ENCODE measurements at places on chromosomes 4 and X. TPM values are rescaled to one million over a fixed set of nuclear protein-coding genes. Genes with fewer than 3 reads are reported as not detected.

The PHEX gene
- total RNA-seq: 1.2 TPM

The ABLIM2 gene
- total RNA-seq: 0.12 TPM

The RBM41 gene
- 8.4 TPM for total RNA-seq

The NLRP2B gene
- total RNA-seq: not detected

The MUC7 gene
- not detected for total RNA-seq

The HPGDS gene
- total RNA-seq: not detected

The MYOZ2 gene
- 0.82 TPM for total RNA-seq

The H2AZ1 gene
- 194 TPM for total RNA-seq

The TMEM144 gene
- 3.1 TPM for total RNA-seq

The COX7B gene
- total RNA-seq: 500 TPM

The BEX5 gene
- 0.30 TPM for total RNA-seq

The TEX11 gene
- total RNA-seq: not detected

The CT45A10 gene
- total RNA-seq: not detected

The ZFP42 gene
- total RNA-seq: not detected

The CENPVL2 gene
- total RNA-seq: not detected

The DGAT2L6 gene
- total RNA-seq: not detected

The CXXC4 gene
- total RNA-seq: not detected

The MSX1 gene
- total RNA-seq: 1.9 TPM

The HTT-AS gene
- total RNA-seq: not detected

The PAGE1 gene
- total RNA-seq: not detected

The IRS4 gene
- total RNA-seq: not detected

The BMP3 gene
- under 0.01 TPM for total RNA-seq

The RAB9B gene
- total RNA-seq: 0.94 TPM

The AVPR2 gene
- total RNA-seq: 0.12 TPM

The GYPE gene
- total RNA-seq: 0.59 TPM

The GAGE1 gene
- total RNA-seq: not detected

The PI4K2B gene
- total RNA-seq: 7.8 TPM

The CSTF2 gene
- total RNA-seq: 15.6 TPM

The CHRDL1 gene
- total RNA-seq: not detected

The POF1B gene
- not detected for total RNA-seq

Data from smooth muscle cell of the coronary artery (primary cell).